ENCODE measurements at places on chromosomes 12 and 14. TPM values are rescaled to one million over a fixed set of nuclear protein-coding genes. Genes with fewer than 3 reads are reported as not detected.

The RILPL1 gene
- 20.5 TPM for polyA plus RNA-seq

The TEX52 gene
- polyA plus RNA-seq, result 2.2 TPM

The KLRK1 gene
- 0.97 TPM for polyA plus RNA-seq

- DNase-seq, result no peak
Measured at GRCh38 chr14:55449116-55449515, 8.7 kb upstream of the TBPL2 start.

DNA sequence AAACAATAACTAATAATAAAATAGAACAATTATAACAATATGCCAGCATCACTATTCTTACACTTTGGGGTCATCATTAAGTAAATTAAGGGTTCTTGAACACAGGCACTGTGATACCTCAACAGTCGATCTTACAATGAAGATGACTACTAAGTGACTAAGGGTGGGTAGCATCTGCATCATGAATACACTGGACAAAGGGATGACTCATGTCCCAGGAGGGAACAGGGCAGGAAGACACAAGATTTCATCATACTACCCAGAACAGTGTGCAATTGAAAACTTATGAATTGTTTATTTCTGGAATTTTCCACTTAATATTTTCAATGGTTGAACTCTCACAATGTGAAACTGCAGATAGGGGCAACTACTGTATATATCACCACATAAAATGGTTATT lies 19.7 kb downstream of the TSPAN19 start:
- no peak for DNase-seq

DNA sequence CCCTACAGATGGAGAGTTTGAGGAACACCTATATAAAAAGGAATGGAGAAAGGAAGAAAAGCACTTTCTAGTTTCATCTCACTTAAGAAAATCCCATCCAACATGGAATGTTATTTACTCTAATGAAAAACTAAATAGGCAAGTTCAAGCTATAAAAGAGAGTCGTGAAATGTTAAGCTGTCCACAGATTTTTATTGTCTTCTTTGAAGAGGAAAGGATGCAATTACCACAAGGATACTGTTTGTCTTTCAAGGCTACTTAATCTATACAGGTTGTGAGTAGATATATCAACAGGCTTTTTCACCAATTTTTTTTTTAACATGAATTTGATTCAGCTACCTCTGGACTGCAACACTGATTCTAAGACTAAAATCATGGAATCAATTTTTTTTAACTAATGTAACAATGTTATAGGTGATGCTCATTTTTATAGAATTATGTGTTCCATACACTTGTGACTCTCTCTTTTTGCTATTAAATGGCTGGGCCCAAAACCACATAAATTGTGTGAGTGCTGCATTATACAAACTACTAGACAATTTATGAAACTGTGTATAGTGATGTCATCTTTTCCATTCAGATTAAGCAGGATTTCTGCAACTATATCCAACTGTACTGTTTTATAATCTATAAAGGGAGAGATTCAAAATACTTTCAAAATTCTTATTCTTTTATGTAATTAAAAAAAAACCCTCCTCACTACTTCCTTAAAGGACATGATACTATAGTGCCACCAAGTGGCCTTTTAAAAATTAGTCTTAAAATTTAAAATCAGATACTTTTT lies 26.8 kb upstream of the BMAL2 start:
- DNase-seq, result peak; percentile 11

DNA sequence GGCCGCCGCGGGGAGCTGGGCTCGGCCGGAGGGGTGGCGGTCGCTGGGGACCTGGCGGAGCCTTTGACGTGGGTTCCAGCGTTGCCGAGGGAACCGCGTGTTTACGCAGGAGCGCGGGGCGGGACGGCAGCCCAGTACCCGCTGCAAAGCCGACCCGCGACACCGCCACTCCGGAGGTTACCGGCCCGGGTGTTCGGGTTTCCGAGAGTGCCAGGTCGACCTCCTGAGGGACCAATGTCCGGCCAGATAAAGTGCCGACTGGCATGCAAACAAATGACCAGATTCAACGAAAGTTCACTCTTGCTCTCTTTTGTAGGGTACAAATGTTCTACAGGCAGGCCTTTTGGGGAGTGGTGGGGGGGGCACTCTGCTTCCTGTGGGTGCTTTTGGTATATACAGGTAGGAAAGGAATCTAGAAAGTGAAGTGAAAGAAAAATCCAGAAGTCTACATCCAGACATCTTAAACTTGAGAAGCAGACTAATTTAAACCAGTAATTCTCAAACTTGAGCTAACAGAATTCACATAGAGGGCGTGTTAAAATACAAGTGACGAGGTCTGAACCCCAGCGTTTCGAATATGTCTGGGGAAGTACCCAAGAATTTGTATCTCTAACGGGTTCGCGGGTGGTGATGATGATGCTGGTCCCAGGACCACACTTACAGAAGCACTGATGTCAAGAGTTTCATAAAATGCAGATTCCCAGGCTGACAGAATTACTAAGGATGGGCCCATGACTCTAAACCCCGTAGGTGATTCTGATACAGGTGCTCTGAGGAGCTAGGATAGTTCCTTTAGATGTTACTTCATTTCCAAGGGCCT lies at the start of gene GPR135:
GPR135 (minus strand) TSS at position 65 of the 820 bp plus-strand sequence. CDS start 154 bp downstream, outside the sequence.
- no peak for DNase-seq

The CLEC14A gene
- polyA plus RNA-seq, result 18.3 TPM

GRCh38 chr12:14770496-14771461 lies 32.5 kb downstream of the WBP11 start:
- DNase-seq, result peak; percentile 97

DNA sequence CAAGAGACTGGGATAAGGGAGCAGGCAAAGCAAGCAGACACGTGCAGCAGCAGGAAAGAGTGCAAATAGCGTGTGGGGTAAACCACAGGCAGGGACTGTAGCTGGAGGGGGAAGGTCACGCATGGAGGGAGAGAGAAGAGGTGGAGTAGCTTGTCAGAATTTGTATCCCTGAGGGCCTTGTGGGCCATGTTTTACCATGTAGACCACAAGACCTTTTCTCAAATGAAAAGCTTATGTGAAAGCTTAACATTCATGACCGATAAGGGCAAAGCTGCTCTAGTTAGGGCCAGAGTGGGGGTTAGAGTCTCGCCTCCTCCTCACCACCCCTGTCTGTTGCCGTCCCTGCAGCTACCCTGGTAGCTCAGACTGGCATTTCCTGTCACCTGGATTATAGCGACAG lies 152.9 kb upstream of the E2F7 start:
- DNase-seq, result no peak

- no peak for DNase-seq
Measured at GRCh38 chr12:14840616-14841015, 2.7 kb downstream of the ART4 start.

- DNase-seq, result peak; percentile 77
Measured at GRCh38 chr14:99195602-99196309, 76.2 kb downstream of the BCL11B start.
